ENCODE measurements at places on chromosomes 11 and 22. TPM values are rescaled to one million over a fixed set of nuclear protein-coding genes. Genes with fewer than 3 reads are reported as not detected.

TREH gene
- not detected for total RNA-seq

OR10A2 gene
- total RNA-seq = 0.07 TPM

GRCh38 chr22:30890686-30891442, 77.7 kb downstream of the MORC2 start:
- no peak for DNase-seq

DNA sequence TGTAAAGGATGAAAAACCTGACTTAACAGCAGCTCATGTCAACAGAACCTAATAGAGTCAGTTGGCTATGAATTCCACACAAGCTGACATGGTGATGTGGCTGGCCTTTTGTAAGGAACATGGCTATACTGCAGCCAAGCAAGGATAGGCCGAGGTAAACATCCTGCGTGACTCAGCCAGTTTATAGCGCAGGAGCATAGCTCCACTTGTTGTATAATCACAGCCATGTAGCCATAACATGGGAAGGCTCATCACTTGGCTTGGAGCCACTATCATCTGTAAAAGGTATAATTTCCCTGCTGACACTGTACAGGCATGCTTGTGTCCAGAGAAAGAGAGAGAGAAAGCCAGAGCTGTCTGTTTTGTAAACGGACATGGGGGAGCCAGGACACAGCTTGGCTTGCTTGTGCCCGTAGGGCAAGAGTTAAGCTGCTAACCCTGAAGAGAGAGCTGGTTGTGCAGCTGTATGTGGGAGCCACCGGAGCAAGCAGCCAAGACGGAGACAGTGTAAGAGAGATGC, 104.4 kb upstream of the PLET1 start:
- DNase-seq = no peak

DNA sequence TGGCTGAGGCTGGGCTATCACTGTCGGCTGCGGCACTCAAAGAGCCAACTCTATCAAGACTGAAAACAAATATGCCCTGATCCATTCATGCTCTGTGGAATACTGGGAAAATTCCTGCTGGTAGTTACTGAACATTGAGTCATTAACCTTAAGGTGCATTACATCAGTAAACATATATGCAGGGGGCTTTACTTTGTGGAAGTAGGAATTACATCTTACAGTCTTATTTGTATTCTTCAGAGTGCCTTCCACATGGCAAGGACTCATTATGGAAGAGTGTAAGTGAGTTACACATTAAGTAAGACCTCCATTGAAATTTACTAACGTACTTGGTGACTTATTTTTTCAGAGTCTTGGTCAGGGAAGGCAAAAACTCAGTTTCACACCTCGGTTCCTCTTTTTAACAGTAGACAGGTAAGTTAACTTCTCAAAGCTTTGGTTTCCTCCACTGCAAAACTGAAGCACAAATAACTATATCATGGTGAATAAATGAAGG, 4.5 kb downstream of the OR5B21 start:
- no peak for DNase-seq

GRCh38 chr22:35510481-35510934, 30.1 kb upstream of the RASD2 start:
- no peak for DNase-seq

DNA sequence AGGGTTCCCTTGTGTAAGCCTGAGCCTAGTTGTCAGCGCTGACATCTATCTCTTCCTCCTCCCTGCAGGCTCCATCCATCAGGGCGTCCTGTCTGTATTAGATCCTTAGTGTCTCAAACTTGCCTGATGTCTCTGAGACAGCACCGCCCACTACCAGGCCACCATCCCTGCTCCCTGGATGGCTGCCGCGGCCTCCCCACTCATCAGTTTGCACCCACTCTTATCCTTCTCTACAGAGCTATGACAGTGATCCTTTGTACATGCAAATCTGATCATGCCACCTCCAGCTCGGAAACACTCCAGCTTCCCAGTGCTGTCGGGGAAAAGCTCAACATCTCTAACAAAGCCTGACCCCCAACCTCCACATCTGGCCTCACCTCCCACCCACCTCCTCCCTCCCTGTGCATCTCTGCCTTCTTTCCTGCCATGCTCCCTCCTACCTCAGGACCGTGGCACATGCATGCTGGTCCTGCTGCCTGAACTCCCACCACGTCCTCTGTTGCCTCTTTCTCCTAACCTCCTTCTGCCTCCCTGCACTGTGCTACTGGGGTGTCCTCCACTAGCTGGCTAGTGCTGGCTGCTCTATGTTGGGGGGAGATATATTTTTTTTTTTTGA, 61.6 kb upstream of the EIF3D start:
- DNase-seq = peak; percentile 57

DNA sequence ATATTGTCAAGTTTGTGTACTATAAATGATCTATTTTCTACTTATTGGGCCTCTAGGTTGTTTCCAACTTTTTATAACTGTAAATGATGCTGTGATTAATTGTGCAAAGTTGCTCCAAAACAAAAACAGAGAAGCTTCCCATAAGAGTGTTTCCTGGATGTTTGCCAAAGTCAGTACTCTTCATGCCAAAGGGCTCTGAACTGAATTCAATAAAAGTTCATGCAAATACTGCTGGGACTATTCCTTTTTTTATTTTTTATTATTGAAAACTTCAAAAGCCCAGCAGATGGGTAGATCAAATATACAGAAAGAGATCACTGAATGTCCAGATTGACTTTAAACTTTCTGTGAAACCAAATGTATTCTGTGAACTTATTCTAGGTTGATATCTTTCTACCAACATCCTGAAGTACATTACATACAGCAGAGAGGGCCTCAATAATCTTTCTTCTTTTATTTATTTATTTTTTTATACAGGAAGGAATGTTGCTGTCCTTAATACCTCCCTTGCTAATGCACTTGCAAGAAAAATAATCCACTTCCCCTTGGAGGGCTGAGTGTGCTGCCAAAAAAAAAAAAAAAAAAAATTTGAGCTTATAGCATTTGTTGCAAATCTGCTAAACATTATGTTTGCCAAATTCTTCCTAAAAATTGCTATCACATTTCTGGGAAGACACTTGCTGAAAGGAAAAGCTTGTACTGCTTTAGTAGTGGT, 53.0 kb downstream of the CTSC start:
- DNase-seq = no peak

DNA sequence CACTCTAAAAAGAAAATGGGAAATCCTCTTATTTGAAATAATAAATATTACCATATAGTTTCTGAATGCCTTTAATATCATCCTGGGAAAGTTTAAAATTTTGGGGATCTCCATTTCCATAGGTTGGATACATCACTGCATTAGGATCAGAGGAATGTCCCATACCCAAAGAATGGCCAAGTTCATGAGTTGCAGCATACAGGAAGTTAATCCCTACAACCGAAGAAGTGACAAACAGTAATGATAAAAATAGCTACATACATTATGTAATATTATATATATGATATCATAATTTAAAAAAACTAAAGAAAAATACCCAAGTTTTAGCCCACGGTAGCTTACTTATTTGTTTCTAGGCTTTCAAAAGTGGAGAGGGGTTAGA, 7.4 kb downstream of the MMP7 start:
- no peak for DNase-seq

GRCh38 chr11:13876423-13876822, 86.1 kb upstream of the SPON1 start:
- no peak for DNase-seq

GRCh38 chr11:91305402-91305801, 919.2 kb upstream of the FAT3 start:
- DNase-seq = no peak

All from dorsolateral prefrontal cortex (tissue), 122 donors.